ENCODE measurements at places on chromosomes 16 and 17. TPM values are rescaled to one million over a fixed set of nuclear protein-coding genes. Genes with fewer than 3 reads are reported as not detected.

Gene PRSS36
- not detected for total RNA-seq

Gene SMIM36
- not detected for total RNA-seq

Gene FOXF1
- 3.6 TPM for total RNA-seq

Gene WSCD1
- total RNA-seq, result 29.5 TPM

- DNase-seq, result no peak
These were observed 18.1 kb upstream of the DHX40 start for GRCh38 chr17:59547131-59547915.

GRCh38 chr17:77353684-77354419, 213.1 kb downstream of the SEC14L1 start:
- DNase-seq, result no peak

DNA sequence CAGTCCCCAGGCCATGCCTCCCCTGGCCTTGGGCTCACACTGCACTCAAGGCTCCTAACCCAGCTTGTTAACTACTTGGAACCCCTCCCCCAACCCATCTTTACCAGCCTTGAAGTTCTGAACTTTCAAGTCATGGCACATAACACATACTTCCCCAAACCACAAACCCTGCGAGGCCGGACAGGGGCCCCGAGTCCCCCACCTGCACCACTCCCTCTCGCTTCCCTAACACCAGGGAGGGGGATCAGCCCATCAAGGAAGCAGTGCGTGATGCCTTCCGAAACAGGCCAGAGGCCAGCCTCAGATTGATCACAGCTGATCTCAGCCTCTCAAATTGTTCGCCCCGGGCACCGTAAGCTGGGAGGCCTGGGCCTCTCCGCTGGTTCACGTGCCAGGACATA, 3.0 kb upstream of the NLRC3 start:
- DNase-seq, result no peak

DNA sequence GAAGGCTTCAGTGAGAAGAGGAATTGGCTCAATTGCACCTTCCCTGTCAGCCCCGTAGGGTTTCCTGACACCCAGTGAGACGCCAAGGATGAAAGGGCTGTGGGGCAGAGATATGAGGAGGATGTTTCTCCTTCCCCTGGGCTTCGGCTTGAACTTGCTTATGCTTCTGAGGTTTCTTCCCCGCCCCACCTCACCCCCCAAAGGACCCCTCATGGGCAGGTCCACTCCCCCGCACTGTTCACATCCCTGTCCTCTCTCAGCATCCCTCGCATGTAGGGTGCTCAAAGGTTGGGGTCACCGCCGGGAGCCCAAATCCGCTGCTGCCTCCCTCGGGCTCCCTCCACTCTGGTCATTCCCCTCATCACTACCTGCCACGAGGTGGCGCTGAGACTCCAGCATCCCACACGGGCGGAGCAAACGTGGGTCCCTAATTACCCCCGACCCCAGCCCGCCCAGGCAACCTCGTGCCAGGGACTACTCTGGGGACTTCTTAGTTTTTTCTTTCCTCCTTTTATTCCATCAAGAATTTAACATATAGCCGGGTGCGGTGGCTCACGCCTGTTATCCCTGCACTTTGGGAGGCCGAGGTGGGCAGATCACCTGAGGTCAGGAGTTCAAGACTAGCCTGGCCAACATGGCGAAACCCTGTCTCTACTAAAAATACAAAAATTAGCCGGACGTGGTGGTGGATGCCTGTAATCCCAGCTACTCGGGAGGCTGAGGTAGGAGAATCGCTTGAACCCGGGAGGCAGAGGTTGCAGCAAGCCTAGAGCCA, 3.3 kb upstream of the TRARG1 start:
- DNase-seq, result peak; percentile 69
